ENCODE measurements at places on chromosomes 7 and 10.

GRCh38 chr7:82729172-82730030 lies 285.8 kb upstream of the CACNA2D1 start:
- peak; percentile 56 for DNase-seq

DNA sequence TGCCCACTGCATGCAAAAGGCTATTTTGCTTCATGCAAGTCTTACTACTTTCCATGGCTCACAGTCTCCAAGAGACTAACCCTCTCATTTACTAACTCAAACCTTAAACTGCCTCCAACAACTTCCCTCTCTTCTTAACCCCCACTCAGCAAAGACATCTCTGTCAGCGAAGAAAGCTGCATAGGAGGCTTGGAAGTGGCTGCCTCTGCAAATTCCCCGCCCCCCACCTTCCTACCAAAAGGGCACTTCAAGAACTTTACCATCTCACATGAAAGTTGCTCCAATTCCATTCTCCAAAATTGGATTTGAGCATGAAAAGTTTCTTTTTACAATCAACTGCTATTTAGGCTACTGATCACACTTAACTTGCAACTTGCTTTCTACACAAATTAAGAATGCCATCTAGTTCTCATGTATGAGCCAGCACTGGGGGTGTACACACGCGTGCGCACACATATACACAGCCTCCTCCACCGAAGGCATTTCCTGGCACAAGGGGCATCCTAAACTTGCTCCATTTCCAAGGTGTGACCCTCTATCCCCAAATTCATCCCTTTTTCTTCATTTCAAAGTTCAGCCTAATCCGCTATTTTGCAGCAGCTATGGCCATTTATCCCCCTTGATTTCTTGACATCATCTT lies 1.8 kb downstream of the CCDC6 start:
- DNase-seq = peak; percentile 36

GRCh38 chr7:133836666-133837065 lies 290.5 kb upstream of the LRGUK start:
- no peak for DNase-seq

DNA sequence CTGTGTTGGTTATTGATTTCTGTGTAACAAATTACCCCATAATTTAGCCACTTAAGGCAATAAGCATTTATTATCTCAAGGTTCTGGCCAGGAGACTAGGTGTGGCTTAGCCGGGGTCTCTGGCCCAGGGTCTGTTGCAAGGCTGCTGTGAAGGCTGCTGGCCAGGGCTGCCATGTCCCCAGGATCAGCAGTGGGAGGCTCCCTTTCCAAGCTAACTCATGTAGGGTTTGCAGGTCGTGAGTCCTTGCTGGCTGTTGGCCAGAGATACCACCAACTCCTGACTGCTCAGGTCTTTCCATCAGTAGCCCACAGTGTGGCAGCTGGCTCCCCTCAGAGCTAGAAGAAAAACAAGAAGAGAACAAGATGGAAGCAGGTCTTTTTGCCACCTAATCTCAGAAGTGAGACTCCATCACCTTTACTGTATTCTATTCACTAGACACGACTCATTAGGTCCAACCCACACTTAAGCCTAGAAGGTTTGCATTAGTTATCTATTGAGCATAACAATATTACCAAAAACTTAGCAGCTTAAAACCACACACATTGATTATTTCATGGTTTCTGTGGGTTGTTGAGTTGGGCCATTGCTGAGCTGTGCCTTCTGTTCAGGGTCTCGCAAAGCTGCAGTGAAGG lies 185.6 kb downstream of the PFKFB3 start:
- DNase-seq = no peak

DNA sequence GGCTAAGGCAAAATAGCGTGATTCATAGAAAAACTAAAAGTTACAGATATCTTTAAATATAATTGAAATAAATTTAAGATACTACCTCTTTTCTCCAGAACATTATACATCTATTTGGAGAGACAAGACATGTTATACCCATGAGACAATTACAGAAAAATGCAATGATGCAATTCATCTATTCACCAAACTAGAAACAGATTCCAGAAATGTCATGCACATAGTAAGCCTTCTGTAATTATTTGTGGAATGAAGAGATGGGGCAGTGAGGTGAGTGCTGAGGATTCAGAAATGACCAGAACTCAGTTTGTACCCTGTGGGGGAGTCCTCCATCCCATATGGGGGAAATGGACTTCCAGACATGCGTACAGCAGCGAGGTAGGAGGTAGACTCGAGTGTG lies 99.4 kb downstream of the MKX start:
- DNase-seq = no peak

DNA sequence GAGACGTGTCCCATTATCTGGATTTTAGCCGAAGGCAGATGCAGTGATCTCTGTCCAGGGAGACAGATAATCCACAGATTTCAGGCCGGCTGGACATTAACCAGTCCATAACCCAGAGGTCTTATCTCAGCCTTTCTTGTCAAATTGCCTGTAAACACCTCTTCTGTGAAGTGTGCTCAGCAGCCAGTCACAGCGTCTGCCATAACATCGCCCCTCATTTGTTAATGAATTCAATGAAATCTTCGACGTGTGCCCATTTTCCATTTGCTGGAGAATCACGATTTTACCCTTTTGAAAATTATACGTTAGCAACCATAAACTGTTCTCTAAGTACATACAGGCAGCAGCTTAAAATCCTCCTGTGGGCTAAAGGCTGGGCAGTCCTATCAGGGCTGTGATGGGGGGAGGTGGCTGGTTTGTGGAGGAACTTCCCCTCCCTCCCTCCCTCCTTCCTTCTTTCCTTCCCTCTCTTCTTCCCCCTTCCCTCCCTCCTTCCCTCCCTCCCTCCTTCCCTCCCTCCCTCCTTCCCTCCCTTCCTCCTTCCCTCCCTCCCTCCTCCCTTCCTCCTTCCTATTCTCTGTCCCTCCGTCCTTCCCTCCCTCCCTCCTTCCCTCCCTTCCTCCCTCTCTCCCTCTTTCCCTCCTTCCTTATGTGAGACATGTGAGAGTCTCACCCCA lies 26.6 kb upstream of the FAM20C start:
- peak; percentile 52 for DNase-seq

DNA sequence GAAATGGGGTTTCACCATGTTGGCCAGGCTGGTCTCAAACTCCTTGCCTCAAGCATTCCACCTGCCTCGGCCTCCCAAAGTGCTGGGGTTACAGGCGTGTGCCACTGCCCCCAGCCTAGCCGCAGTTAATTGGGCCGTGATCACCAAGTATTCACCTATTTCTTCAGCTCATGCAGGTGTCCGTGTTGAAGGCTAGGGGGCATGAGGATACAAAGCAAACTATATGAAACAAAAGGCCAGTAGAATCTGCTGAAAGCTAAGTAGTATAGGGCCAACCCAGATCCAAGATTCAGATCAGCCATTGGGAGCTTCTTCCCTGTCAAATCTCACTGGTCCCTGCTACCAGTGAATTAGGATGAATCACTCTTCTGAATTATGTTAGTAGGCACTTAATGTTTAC lies 73.4 kb downstream of the LRRC4 start:
- DNase-seq = no peak

GRCh38 chr10:90304533-90304932 lies 553.3 kb downstream of the HTR7 start:
- no peak for DNase-seq

DNA sequence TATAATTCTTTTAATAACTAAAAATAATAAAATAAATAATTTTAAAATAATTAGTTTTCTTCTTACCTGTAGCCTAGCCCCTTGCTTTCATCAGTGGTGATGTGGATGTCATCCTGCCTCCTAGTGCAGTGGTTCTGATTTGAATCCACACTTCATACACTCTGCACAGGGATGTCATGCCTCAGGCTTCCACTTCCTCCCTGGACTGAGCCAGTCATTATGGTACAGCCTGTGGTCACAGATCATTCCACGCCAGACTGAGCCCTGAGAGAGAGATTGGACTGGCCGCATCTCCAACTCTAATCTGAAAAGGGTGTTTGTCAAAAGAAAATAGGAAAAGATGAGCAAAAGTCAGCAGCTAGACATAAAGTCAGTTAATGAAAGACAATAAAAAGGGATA lies 436.2 kb upstream of the IGFBP3 start:
- no peak for DNase-seq

DNA sequence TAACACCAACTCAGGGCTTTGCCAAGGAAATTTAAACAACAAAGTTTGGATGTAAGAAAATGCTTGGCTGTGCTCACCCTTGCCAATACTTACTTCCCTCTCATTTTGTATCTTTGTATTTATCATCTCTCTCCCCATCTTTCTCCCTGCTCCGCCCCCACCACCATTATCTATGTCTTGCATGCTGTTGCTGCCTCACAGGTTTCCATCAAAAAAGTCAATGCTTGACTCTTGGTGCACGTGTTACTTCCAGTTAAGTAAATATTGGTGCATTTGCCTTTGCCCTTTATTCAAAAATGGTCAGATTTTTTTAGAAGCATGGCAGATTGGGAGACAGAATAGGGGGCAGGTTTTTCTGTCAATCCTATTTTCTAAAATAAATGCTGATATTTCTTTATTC lies 626.0 kb downstream of the ACTR3B start:
- no peak for DNase-seq

DNA sequence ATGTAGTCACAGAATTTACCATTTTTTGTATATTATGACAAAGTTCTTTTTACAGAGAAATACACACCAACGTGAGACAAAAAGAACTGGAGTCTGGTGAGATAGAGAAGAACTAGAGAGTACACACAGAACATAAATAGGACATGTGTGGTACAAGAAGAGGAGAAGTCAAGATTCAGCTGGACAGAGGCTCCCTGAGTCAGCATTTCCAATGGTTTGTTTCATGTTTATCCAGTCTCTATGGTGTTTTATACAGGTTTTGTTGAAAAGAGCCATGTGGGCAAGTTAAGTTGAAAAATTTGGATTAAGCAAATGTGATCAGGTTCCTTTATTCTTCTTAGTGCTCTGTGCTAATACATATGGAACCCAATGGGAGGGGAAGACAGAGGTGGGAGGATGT lies 105.5 kb upstream of the AKR1E2 start:
- no peak for DNase-seq

DNA sequence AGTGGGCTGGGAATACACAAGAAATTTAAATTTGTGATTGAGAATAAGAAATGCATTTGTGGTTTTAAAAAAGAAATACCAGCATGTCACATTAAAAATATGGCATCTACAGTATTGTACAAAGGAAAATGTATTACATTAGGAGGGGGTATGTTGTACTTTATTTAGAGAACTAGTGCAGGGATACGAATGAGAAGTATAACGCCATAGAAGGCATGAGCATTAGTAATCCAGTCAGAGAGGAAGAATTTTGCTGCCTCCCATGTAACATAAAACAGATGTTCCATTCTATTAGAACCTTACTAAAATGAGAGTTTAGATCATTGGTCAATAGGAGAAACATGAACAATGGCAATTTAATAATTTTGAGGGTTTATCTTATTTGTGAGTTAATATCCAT lies 182.2 kb downstream of the ADK start:
- no peak for DNase-seq

DNA sequence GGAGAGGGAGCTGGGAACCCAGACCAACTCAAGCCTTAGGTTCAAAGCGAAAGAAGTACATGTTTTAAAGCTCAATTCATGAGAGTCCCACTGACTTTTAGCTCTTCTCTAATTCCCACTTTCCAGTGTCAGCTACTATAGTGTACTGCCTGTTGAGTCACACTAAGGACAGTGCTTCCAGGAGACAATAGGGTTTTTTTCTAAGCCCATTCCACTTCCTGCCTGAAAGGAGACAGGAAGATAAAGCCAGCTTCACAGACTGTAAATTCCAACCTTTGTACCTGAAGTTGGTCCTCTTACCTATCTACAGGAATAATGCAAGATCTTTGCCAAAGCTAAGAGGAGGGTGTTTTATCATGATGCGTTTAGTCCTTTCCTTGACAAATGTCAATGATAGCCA lies 4.4 kb downstream of the MSRB2 start:
- DNase-seq = no peak

- no peak for DNase-seq
Measured at GRCh38 chr7:14836571-14837189, 65.9 kb downstream of the DGKB start.
